ENCODE measurements at places on chromosomes 4 and X.

GRCh38 chr4:108398316-108398715 is 222.1 kb upstream of the RPL34 start:
- no peak for DNase-seq

- no peak for DNase-seq
Measured at GRCh38 chrX:84475101-84475500, 27.2 kb downstream of the HDX start.

DNA sequence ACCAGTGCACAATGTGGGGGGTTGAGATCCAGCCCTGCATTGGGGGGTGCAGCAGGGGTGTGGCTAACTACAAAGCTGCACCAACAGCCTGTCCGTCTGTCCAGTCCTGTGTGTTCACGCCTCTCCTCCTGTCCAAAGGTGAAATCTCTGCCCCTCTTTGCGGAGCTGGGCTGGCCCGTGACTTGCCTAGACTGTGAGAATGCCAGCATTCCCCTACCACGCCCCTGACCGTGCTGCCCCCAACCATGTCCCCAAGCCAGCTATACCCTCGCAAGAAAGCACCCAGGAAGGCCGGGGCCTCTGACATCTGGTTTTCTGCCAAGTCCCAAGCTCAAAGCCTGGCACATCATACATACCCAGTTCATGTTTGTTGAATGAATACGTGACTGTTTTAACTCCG is 19.2 kb downstream of the ZFYVE28 start:
- DNase-seq, result no peak

DNA sequence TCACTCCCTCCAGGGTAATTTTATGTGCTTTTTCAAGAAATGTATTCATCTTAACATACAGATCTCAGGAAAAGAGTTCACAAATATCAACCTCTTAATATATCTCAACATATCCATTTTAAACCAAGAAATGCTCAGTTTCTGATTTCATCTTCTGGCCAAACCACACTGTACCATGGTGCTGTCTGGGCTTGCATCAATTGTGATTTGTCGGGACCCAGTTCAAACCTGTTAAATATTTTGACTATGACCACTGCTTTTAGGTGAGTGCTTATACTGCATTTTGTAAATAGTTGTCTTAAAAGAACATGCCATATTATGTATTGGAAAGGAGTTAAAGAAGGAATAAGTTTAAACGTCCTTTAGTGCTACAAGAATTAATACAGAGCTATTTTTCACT is 352.1 kb downstream of the SPOCK3 start:
- DNase-seq, result no peak

- no peak for DNase-seq
Measured at GRCh38 chr4:78370631-78371372, 180.8 kb upstream of the ANXA3 start.

DNA sequence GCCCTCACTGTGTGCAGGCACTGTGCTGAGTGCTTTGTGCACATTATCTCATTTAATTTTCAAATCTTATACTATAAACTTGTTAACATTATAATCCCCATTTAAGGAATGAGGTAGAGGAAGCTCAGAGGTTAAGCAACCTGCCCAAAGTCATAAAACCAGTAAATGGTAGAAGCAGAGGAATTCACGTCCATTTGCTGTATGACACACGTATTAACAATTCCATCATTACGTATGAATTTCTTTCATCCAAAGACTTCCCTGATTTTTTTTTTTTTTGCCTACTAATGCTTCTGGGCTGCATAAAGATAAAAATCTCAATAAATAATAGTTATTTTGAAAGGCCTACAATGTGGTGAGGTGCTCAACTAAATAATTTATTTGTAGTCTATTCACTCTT is 64.5 kb upstream of the H2AZ1 start:
- DNase-seq, result no peak

DNA sequence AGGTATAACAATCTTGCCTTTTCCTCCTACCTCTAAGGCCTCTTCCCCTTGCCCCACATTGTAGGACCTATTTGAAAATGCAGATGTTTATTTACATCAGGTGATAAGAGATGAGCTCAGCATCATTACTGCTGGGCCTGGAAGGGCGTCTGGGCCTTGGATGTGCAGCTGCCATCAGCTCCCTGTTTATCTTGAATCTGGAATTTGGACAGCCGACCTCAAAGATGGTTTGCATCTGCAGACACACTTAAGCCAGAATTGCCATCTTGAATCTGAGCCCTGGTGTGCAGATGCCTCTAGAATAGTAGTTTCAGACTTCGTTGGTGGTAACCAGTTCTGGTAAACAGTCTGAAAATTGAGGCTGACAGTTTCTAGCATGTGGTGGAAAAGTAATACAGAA is 59.0 kb downstream of the FAM193A start:
- DNase-seq, result no peak

DNA sequence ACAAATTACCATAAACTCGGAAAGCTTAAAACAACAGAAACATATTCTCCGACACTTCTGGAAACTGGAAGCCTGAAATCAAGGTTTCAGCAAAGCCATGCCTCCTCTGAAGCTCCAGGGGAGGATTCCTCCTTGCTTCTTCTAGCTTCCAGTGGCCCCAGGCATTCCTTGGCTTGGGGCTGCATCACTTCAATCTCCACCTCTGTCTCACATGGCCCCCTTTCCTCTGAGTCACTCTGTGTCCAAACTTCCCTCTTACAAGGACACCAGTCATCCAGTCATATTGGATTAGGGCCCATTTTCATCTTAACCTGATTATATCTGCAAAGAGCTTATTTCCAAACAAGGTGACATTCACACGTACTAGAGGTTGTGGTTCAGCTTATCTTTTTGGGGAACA is 17.3 kb downstream of the PARM1 start:
- no peak for DNase-seq

- DNase-seq, result no peak
Measured at GRCh38 chr4:150286656-150287055, 208.4 kb downstream of the DCLK2 start.

DNA sequence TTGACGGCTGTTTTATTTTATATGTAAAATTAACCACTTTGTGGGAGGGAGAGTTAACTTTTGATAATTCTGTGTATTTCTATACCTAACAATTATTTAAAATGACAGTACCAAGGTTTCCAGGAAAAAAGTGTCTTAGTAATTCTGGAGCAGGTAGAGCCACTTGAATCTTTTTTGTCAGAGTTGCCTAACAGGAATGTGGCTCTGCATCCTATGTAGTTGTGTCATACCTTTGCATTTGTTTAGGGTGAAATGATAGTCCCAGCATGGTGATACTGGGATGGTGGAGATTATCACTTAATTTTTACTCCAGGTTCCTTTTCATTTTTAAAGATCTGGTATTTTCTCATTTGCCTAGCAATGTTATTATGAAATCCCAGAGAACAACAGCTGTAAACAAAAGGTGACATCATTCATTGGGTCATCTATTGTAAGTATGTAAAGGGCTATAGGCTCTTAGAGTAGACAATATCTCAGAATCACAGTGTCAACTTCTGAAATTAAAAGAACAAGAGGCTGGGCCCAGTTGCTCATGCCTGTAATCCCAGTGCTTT is 9.6 kb downstream of the SGMS2 start:
- DNase-seq, result no peak

DNA sequence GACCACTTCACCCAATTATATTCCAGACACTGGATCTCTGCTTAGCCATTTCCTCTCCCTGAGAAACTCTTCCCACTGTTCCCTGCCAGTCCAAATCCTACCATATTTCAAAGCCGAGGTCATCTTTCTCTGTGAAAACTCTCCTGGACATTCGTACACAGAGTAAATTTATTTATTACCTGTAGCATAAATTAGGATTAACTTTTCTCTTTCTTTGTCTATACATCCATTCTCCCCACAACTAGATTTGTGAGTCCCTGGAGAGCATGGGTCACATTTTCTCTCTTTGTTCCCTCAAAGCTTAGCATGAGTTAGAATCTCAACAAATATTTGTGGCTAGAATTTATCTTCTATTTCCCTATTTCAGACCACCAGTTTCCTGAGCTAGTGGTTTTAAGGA is 27.8 kb upstream of the SMIM10 start:
- DNase-seq, result no peak

GRCh38 chr4:85979276-85979675 is 380.6 kb downstream of the MAPK10 start:
- no peak for DNase-seq

- no peak for DNase-seq
Measured at GRCh38 chrX:130385520-130385919, at the start of gene GPR119. GPR119 (minus strand) TSS chrX:130385674; CDS start chrX:130385447, 227 bp downstream.

DNA sequence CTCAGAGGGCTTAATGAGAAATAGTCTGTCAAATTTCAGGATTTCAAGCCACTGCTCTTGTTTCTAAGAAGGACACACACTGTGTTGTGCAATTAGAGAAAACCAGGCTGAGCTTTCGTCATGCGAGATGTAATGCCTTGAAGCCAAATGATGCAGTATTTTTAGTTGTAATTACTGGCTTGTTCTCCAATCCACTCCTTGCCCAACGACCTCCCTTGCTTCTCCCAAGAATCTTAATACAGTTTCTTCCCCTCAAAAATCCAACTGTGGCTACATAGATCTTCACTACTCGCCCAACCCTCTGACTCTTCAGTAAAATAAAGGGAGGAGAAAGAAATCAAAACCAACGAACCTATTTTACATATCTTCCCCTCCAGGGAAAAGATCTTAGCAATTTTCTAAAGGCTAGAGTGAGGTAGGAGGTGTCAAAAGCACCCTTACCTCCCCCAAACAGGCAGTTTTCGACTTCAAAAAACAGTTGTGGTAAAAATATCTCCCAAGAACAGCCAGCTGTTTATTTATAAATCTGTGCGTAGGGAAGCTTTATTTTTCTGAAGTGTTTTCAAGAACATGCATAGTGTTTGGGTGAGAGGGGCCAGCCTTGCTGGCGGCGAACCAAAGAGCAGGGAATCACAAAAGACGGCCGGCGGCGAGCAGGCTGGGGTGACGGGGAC is 68.7 kb downstream of the MGST2 start:
- no peak for DNase-seq

- DNase-seq, result peak; percentile 65
Measured at GRCh38 chr4:83010111-83010521, 507 bp downstream of the LIN54 start.

DNA sequence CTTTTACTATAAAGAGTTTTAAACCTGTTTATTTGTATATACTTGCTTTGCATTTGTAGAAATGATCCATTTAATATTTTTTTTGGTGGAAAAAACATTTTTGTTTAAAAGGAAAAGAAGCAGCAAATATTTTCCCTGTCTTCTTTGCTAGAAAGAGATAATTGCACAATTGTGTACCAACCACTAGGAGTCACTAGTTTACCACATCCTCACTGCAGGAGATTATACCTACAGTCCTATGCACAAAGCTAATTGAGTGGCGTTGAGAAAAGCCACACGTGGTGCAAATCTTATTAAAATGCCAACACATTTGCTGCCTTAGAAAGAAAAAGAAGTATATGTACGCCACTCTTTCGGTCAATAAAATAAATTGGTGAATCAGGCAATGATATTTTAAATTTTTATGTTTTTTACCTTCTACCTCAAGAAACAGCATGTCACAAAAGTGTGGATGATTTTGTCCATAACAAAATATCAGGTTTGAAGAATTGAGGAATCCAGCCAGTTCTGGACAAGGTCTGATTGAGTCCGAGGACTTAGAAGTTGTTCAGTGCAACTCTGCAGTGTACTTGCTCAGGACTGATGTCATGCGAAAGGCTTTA is 102.9 kb downstream of the GRXCR1 start:
- DNase-seq, result peak; percentile 64

DNA sequence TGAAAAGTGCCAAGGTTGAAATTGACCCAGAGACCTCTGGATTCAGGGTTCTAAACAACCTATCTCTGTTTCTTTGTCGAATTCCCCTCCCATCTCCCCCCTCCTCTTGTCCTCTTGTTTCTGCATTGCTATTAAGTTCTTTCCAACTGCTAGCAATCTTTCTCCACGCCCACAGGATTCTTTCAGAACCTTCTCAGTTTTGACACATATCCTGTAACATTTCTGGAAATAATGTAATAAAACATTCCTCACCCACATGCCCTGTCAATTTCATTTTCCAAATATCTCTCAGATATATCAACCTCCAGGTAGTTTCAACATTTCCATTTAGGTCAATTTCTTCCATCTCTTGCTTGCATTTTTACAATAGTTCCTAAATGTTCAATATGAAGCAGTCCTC is 1105.9 kb downstream of the ARAP2 start:
- no peak for DNase-seq

- DNase-seq, result no peak
Measured at GRCh38 chr4:161767116-161767515, 396.7 kb downstream of the FSTL5 start.

DNA sequence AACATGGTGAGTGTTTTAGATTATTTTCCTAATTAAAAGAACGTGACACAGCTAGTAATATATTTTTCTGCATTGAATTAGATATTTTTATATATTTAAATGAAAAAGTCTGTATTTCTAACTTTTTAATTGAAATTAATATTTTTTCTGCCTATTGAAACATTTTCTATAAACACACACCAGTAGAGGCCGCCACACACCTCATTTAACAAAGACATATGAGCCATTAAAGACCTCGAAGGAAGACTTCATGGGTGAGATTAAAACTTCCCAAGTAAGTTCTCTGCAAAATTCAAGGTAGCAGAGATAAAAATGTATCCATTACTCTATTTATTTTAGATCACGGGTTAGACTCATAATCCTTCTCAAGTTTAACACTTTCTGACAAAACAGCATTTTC is 8.3 kb downstream of the SLITRK2 start:
- peak; percentile 13 for DNase-seq

GRCh38 chr4:6201580-6202091 is 1.3 kb upstream of the JAKMIP1 start:
- peak; percentile 84 for DNase-seq

DNA sequence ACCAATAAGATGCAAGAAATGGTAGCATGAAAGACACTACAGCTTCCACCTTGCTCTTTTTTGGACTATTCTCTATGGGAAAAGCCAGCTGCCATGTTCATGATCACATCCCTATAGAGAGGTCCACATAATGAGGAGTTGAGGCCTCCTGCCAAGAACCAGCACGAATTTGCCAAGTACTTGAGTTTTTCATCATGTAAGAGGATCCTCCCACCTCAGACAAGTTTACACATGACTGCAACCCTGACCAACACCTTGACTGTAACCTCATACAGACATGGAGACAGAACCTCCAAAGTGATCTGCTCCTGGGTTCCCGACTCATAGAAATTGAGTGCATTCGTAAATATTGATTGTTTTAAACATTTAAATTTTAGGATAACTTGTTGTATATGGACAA is 135.2 kb upstream of the TSPAN5 start:
- no peak for DNase-seq
